ENCODE measurements at places on chromosomes 3 and 15.
A peak's percentile ranks its signal among the peaks of the same experiment; 100 is the strongest.

DNA sequence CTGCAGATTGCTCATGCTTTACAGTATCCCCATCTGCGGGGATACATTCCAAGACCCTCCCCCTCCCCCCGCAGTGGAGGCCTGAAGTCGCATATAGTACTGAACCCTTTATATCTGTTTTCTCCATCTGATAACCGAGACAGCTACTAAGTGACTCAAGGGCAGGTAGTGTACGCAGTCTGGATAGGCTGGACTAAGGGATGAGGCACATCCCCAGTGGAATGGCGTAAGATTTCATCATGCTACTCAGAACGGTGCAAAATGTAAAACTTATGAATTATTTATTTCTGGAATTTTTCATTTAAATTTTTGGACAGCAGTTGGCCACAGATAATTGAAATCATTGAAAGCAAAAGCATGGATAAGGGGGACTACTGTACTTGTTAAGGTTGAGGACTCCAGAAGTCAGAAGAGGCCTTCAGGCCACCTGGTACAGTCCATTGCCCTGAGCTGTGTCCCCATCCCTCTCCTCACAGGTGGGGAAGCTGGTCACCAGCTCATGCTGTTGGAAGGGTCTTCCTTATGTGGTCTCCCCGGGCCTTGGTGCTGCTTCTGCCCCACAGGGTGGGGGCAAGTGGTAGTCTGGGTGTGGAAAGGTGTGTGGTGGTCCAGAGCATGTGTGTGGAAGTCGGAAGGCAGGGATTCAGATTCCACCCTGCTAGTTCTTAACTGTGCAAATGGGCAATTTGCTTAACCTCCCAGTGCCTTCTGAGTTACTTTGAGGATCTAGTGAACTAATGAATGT is 72.0 kb downstream of the HCN4 start:
- no peaks in the 10 kb centered on the region for H3K4me1 ChIP-seq
- H3K36me3 ChIP-seq = no peaks in the 10 kb centered on the region
- DNase-seq = no peak
- no peak overlapping the region for H3K27ac ChIP-seq

DNA sequence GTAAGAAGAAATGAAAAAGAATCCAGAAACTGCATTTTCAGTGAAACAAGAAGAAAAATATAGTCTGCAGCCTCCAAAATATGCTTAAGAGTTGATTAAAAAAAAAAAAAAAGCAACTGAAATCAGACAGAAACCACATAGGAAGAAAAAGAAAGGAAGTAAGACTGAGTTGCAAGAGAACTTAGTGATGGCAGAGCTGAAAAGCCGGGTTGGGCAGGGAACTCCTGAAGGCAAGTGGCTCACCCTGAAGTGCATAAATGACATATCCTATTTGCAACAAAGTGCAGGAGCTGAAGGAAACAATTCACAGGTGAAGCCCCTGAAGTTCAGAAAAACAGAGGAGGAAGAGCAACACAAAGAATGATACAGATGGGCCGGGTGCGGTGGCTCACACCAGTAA is 108.8 kb upstream of the SLC25A36 start:
- H3K36me3 ChIP-seq = no peaks in the 10 kb centered on the region
- no peaks in the 10 kb centered on the region for H3K4me1 ChIP-seq
- H3K4me3 ChIP-seq = no peak overlapping the region
- no peak overlapping the region for H3K27ac ChIP-seq

- no peaks in the 10 kb centered on the region for H3K36me3 ChIP-seq
- H3K27me3 ChIP-seq = no peaks in the 10 kb centered on the region
- no peak overlapping the region for H3K27ac ChIP-seq
Measured at GRCh38 chr3:37888421-37888820, 26.7 kb downstream of the CTDSPL start.

- H3K4me3 ChIP-seq = no peak overlapping the region
- H3K4me1 ChIP-seq = peaks cover 29% of the 10 kb centered on the region
- peak; percentile 87 for DNase-seq
- no peak overlapping the region for H3K27ac ChIP-seq
- H3K27me3 ChIP-seq = no peaks in the 10 kb centered on the region
Measured at GRCh38 chr15:62783303-62783957, 259.1 kb upstream of the TPM1 start.

DNA sequence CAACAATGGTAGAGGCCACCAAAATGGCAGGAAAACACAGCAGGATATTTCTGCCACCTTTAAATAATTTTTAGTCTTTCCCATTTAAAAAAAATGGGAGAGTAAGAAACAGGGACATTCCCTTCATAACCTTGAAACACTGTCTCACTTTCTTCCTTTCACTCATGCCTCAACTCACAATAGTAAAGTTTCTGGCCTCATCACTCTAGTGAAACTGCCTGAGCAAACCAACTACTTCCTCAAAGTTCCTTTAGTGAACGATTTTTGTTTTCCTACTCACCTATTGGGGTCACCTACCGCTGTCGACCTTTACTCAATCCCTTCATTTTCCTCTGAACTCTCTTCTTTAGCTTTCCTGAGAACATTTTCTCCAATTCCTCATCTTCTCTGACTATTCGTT is 33.0 kb downstream of the SHC4 start:
- no peaks in the 10 kb centered on the region for H3K36me3 ChIP-seq
- H3K27me3 ChIP-seq = no peaks in the 10 kb centered on the region
- no peak for DNase-seq

GRCh38 chr15:59632714-59633113 is 21.1 kb downstream of the GCNT3 start:
- no peak overlapping the region for H3K27ac ChIP-seq
- 0 out of 2 replicates have a peak, but pooled peaks cover 2% of the 10 kb centered on the region for H3K36me3 ChIP-seq
- 0 out of 2 replicates have a peak, but pooled peaks cover 4% of the 10 kb centered on the region for H3K27me3 ChIP-seq
- H3K4me1 ChIP-seq = no peaks in the 10 kb centered on the region
- H3K4me3 ChIP-seq = no peak overlapping the region
- DNase-seq = peak; percentile 35

GRCh38 chr3:51398595-51399310 is 7.7 kb downstream of the RBM15B start:
- H3K27ac ChIP-seq = no peak overlapping the region
- no peak for DNase-seq
- no peak overlapping the region for H3K4me3 ChIP-seq
- H3K4me1 ChIP-seq = peaks cover 9% of the 10 kb centered on the region

DNA sequence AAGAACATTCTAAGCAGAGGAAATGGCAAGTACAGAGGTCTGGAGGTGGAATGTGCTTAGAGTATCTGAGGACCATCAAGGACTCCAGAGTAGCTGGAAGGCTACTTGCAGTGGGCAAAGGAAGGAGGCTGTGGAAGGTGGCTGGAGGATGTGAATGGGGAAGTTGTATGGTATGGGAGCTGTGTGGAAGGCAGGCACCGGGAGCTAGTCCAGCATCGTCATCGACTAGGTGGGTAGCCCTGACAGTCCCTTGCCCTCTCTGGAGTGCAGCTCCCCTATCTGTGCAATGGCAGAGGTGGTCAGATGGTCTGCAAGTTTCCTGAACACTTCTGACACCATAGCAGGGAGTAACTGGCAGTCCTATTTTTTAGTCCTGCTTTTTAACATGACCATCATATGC is 19.3 kb downstream of the CCDC13 start:
- H3K27me3 ChIP-seq = no peaks in the 10 kb centered on the region
- no peak for DNase-seq
- H3K4me3 ChIP-seq = no peak overlapping the region
- no peaks in the 10 kb centered on the region for H3K4me1 ChIP-seq
- H3K27ac ChIP-seq = no peak overlapping the region

DNA sequence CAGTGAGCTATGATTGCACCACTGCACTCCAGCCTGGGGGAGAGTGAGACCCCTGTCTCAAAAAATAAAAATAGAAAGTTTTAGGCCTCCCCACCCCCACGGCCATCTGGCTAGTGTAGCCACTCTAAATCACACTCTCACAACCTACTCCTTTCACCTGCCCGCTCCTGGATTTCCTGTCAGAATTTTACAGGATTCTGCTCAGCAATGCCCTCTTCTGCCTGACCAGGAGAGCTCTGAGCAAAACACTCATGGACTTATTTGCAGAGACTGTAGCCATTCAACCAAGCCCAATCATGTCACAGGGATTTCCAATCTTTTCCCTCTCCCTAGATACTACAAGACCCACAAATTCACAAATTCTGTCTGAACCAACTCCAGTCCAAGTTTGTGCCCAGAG is 242.6 kb upstream of the TPRG1 start:
- no peaks in the 10 kb centered on the region for H3K27me3 ChIP-seq
- no peak overlapping the region for H3K4me3 ChIP-seq
- no peak for DNase-seq
- H3K27ac ChIP-seq = no peak overlapping the region

GRCh38 chr3:111301238-111301798 is 229.7 kb downstream of the NECTIN3 start:
- peaks cover 27% of the 10 kb centered on the region for H3K4me1 ChIP-seq
- no peak overlapping the region for H3K4me3 ChIP-seq
- DNase-seq = peak; percentile 25
- H3K27me3 ChIP-seq = no peaks in the 10 kb centered on the region
- H3K36me3 ChIP-seq = no peaks in the 10 kb centered on the region

GRCh38 chr15:38809621-38810020 is 245.0 kb upstream of the RASGRP1 start:
- no peak overlapping the region for H3K27ac ChIP-seq
- no peaks in the 10 kb centered on the region for H3K27me3 ChIP-seq
- no peak overlapping the region for H3K4me3 ChIP-seq
- H3K36me3 ChIP-seq = no peaks in the 10 kb centered on the region
- peak; percentile 11 for DNase-seq

DNA sequence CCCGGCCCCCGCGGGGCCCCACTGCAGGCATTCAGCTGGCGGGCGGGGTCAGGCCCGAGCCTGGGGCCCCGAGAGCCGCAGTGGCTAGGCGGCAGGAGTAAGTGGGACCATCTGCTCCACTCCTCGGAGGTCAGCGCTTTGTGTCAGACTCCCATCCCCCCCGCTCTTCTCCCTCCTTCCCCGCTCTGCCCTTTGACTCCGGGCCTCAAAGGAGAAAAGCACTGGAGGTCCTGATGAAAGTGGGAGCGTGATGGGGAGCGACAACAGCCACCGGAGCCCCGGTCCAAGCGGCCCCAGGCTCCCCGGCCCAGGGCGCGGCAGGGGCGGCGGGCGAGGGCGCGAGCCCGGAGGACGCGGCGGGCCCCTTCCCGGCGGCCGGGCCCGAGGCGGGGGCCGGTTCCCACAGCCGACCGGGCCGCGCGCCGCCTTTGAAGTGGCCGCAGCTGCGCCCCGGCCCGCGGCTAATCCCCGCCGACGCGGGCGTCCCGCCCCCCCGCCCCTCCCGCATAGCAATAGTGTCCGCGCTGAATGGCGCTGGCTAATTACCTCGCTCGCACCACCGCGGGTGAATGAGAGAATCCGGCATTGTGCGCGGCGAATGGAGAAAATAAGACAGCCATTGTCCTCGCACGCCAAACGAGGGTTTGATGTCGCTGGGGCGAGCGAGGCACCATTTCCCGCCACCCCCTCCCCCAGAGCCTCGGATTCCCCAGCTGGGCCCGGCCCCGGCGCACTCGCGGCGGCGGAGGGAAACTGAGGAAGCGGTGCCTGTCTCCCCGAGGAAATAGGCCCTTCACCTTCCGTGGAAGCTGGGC is 22.4 kb downstream of the IGDCC3 start:
- 0 out of 2 replicates have a peak, but pooled peaks cover 2% of the 10 kb centered on the region for H3K4me1 ChIP-seq
- no peaks in the 10 kb centered on the region for H3K36me3 ChIP-seq
- no peak overlapping the region for H3K27ac ChIP-seq
- peak overlapping the region; percentile 60 for H3K4me3 ChIP-seq

DNA sequence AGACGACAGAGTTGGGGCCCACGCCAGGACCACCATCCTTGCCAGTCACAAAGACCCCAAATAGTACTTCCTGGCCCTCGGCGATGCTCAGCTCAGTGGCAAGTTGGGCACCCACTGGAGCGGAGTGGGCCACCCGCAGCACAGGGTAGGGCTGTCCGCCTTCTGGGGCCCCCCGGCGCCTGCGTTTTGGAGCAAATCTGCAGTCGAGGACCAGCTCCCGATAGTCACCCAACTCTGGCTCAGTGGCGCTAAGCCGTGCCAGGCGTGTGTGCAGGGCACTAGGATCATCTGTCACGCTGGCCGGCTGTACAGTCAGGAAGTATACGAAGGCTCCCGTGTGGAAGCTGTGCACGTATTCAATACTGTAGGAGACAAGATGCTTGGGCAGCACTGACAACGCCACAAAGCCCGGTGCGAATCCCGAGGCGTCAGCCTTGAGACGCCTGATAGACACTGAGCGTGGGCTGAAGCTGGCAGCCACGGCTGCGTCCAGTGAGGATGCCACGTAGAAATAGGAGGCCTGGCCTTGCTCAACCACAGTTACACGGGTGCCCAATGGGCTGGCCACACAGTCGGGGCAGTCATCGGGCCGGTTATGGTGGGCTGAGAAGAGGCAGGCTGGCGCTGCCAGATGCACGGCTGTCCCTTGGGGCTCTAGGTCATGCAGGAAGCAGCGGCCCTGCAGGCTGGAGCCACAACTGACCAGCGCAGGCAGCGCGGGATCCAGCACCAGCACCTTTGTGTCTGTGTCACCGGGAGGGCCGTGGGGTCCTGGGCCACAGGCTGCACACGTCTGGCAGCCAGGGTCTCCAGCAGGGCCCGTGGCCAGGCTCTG is 945 bp downstream of the MST1R start:
- DNase-seq = no peak
- H3K27ac ChIP-seq = no peak overlapping the region
- no peak overlapping the region for H3K4me3 ChIP-seq
- H3K36me3 ChIP-seq = no peaks in the 10 kb centered on the region

DNA sequence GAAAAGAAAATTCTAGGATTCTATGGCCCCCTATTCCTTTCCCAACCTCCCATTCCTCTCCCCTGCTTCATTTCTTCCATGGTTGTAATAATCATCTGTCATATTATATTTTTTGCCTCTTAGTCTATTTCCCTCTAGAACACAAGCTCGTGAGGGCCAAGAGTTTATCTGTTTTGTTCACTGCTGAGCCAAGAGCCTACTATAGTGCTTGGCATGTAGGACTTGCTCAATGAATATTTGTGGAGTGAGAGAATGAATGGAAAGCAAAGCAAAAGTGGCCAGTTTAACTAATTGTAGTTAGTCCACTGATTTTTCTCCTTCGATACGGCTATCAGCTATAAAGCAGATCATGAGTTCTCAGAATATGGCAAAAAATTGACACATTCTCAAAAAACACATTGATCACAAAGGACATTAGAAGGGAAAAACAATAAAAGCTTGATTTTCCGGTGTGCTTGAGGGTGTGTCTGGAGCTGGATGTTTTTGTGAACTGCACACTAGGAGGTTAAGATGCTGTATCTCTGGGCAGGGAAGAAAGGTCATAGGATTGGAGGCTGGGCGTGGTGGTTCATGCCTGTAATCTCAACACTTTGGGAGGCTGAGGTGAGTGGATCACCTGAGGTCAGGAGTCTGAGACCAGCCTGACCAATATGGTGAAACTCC is 25.0 kb upstream of the CTSH start:
- DNase-seq = peak; percentile 43
- no peaks in the 10 kb centered on the region for H3K4me1 ChIP-seq
- H3K36me3 ChIP-seq = no peaks in the 10 kb centered on the region
- H3K4me3 ChIP-seq = no peak overlapping the region
- no peak overlapping the region for H3K27ac ChIP-seq
- no peaks in the 10 kb centered on the region for H3K27me3 ChIP-seq
